ENCODE measurements at places on chromosomes 5 and 9.

GRCh38 chr5:66947458-66947857 lies 249.1 kb downstream of the CD180 start:
- no peak for DNase-seq

- DNase-seq = no peak
These were observed 128.6 kb downstream of the PDZD2 start for GRCh38 chr5:31767335-31768031.

DNA sequence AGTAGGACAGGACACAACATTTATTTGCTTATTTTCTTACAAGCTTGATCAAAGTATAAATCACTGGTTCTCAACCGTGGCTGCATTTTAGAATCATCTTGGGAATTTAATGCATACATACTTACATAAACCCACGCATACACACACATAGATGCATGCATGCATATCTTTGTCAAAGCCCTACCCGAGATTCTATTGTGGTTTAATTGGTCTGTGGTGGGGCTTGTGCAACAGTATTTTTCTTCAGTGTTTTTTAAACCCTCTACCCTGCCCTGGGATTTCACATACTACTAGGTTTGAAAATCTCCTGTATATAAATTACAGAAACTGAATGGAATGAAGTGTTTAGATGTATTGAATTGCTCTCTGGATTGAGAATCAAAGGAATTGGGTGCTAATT lies 1166.2 kb downstream of the MAT2B start:
- DNase-seq = no peak

- no peak for DNase-seq
These were observed 19.3 kb downstream of the RASEF start for GRCh38 chr9:83043597-83043996.

DNA sequence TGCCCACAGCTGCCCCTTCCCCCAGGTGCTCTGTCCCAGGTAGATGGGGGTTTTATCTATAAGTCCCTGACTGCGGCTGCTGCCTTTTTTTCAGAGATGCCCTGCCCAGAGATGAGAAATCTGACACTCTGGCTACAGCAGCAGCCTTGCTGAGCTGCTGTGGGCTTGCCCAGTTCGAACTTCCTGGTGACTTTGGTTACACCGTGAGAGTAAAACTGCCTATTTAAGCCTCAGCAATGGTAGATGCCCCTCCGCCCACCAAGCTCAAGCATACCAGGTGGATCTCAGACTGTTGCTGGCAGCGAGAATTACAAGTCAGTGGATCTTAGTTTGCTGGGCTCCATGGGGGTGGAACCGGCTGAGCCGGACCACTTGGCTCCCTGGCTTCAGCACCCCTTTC lies 56.8 kb downstream of the MINAR2 start:
- DNase-seq = no peak

- DNase-seq = peak; percentile 3
These were observed 89.5 kb upstream of the GRIA1 start for GRCh38 chr5:153400931-153401330.

DNA sequence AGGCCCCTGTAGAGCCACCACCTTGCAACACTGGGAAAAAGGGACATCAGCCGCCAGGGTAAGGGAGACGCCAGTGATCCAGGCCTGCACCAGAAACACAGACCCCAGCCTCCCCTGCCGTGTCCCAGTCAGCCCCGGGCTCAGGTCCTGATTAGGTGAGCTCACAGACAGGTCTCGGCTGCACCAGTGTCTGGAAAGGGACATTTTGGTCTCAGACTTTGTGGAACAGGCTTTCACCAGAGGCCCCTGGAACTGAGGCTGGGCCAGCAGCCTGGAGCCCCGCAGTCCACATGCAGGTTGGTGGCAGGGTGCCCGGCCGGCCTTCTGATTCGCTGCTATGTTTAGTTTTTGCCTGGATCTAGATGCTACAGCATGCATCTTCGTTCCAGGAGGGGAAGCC lies 369.0 kb upstream of the IRX4 start:
- no peak for DNase-seq

GRCh38 chr9:108291586-108291932 lies 564.2 kb downstream of the ACTL7B start:
- DNase-seq = no peak

DNA sequence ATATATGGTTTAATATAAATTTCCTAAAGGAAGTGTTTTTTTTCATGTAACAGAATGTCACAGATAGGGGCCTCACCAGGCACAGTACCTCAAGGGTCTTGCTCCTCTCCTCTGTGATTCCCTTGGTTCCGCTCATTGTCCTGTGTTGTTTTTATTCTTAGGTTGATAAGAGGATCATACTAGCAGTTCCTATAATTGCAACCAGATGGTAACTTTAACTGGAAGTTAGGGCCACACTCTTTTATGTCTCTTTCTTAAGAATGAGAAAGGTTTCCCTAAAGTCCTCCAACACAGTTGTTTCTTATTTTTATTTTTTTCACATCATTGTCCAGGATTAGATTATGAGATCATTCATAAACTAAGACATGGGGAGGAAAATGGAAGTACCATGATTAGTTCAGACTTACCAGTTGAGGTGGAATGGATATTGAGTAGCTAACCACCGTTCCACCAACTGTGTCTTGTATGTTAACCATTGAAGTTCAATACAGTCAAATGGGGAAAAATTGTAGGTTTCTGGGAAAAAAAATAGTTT lies 41.1 kb downstream of the FAM174A start:
- DNase-seq = no peak

- no peak for DNase-seq
These were observed 79.4 kb downstream of the SH3GL2 start for GRCh38 chr9:17658237-17658636.

GRCh38 chr9:134343637-134344036 lies 17.4 kb downstream of the RXRA start:
- DNase-seq = no peak

DNA sequence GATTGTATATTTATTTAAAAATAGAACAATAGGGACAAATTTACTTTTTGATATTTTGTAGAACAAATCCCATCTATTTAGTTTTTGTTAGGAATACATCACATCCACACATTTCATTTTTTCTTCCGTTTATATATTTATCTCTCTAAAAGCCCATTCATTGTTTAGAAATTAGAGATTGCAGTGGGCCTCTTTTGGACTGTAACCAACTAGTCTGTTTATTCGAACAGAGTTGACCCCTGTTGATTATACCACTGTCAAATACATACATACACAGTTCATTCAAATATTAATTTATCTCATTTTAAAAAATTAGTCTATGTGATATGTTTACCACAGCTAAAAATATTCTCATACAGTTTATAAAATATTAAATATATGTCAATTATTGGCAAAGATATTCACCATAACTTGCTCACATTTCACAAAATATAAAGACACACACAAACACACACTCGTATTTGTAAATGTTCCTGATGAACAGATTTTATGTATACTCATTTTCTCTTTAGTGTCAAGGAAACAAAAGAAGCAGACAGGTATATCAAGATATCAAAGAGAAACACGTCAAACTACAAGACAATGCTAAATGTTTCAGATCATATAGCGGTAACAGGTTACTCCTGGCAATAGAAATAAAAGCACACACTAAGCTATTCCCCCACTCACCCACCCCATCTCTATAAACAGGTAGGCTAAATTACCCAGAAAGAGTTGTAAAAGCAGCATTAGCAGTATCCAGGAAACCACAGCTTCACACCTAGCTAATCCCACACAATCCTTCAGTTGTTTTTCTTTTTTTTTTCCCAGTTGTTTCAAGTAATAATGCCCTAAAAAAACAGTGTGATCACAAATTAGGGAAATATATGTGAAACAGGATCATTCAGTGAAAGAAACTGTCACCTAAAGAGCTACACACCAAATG lies 283.9 kb downstream of the ADAMTS6 start:
- no peak for DNase-seq

GRCh38 chr5:76379855-76380254 lies 23.2 kb upstream of the IQGAP2 start:
- DNase-seq = no peak

- no peak for DNase-seq
These were observed 128.2 kb downstream of the MVB12B start for GRCh38 chr9:126454795-126455194.

GRCh38 chr9:9963841-9964240 lies 649.0 kb downstream of the PTPRD start:
- DNase-seq = no peak

DNA sequence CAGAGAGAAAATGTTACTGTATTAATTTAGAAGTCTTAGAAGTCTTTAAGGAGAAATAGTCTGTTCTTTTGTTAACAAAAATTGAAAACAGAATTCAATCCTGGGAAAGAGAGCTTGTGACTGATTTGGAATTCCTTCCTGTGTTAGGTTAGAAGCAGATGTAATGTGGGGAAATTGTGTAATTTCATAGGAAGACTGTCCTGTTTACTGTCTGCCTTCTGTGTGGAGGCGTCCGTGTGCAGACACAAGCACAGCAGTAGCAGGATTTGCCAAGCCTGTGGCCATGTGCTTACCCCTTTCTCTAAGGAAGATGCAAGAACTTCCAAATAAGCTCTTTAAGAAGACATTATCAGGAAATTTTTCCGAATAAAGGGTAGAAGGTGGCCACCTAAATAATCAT lies 36.7 kb upstream of the F2R start:
- DNase-seq = no peak

GRCh38 chr5:171405615-171406014 lies 13.8 kb upstream of the FGF18 start:
- peak; percentile 47 for DNase-seq

- no peak for DNase-seq
These were observed 55.6 kb downstream of the ATPSCKMT start for GRCh38 chr5:10194083-10194482.

DNA sequence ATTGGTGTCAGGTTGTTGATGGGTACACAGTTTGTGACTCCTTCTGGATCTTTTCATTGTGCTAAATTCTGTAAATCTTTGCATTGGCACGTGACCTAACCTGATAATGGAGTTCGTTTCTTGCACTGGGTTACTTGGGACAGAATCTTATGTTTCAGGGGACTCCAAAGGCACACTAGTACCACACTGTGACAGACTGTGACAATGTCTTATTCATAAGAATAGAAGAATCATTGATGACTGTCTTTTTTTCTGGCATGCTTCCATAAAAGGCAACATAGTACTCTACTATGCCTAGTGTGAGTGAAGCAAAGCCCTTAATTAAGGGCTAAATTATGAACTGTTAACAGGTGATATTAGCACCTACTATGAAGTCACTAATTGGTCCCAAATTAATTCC lies 35.4 kb upstream of the RICTOR start:
- no peak for DNase-seq

DNA sequence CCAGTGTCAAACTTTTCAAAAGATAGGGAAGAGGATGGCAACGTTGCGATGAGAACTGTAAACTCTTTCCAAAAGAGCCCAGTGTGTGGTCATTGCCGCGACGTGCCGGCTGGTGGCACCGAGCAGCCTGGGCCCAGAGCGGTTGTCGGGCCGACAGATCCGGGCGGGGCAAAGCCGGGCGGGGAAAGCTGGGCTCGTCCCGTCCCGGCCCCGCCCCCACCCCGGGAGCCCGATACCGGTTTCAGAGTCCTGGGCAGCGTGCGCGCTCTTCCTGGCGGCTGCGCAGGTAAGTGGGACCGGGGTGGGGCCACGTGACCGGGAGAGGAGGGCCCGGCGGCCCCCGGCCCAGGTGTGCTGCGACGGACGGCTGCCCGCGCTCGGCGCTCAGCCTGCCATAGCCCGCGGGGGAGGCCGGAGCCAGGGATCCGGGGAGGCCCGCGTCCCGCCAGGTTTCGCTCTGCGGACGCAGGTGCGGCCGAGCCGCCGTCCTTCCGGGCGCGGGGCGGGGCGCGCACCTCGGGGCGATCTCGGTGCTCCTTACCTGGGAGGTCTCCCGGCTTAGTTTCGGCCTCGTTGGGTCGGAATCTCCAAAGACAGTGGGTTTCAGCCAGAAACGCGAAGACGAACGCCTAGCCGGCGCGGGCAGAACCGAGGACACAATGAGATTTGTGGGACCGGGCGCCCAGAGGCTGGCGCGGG lies at the start of gene MARVELD2:
MARVELD2 (plus strand) TSS at position 232 of the 699 bp plus-strand sequence. CDS start 4,270 bp downstream, outside the sequence.
- peak; percentile 79 for DNase-seq

- peak; percentile 78 for DNase-seq
These were observed 95.1 kb downstream of the ANXA2R start for GRCh38 chr5:42944989-42945388.

DNA sequence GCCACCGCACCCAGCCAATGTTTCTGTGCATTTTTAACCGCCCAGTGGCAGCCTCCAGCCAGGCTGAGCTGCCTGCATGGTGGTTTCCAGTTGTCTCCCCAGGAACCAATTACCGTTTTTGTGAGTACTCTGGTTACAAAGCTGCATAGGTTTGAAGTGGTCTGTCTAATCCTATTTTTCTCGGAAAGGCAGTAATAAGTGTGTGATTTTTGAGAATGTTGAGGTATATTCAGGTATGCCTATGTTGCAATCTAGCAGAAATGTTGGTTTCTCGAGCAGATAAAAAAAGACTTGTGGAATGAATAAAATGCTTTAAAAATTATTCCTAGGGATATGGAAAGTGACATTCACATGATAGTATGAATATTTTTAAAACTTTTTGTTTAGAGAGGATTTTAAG lies 41.5 kb upstream of the ANKH start:
- DNase-seq = no peak

DNA sequence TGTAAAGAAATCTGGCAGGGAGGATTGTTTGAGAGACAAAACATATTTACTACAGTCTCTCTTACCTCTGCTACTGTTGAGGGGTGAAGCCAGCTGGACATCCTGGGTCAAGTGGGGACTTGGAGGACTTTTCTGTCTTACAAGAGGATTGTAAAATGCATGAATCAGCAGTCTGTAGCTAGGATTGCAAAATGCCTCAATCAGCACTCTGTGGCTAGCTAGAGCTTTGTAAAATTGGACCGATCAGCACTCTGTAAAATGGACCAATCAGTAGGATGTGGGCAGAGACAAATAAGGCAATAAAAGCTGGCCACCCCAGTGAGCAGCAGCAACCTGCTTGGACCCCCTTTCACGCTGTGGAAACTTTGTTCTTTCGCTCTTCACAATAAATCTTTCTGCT lies 995.8 kb upstream of the CDH6 start:
- no peak for DNase-seq

DNA sequence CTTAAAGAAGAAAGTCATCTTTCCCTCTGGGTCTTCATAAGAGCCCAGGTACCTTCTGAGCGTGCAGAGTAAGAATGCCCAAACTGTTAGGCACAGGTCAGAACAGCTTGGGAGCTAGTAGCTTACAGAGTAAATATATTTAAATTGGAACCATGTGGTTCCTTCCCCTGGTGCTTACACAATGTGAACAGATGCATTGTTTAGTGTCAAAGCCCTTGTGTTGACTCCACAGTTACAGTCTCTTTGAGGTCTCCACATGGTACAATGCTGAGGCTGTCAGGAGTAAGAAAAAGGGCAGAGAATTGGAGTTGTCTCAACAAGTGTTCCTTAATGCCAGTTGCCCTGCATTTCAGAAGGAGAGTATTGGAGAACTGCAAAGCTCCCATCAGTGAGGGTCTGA lies 188.5 kb downstream of the PAPPA start:
- no peak for DNase-seq

- no peak for DNase-seq
These were observed 146.7 kb downstream of the SSBP2 start for GRCh38 chr5:81604193-81604592.

Data from AG08396 (cell line).